ENCODE measurements at places on chromosomes 1 and 21.

GRCh38 chr1:37926038-37926924 is 20.6 kb downstream of the INPP5B start:
- no peak for DNase-seq

DNA sequence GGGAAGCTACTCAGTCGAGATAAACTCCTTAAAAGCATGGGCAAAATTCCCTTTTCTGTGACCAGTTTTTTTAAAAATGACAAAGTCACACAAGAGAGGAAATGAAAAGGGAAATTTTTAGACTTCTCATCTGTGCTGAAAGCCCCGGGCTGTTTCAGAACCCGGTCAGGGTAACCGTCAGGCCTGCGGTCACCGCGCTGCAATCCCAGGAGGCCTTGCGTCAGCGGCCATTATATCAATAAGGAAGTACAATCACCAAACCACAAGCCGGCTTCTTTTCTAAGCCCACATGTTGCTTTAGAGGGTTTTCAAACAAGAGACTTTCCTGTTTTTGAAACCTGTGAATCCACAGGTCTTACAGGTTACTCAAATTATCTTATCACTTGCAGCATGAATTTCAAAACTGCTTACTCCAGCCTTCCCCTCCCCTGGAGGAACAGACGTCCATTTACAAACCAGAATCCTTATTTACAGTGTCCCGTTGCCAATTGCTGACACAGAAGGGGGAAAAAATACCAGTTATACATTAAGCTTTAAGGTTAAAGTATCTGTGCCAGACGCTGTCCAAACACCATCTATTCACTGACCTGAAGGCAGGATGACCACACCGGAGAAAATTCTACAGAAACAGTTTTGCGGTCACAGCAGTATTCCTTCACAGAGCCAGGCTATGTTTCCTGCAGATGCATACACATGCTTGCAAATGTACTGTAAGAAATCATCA is 165.3 kb downstream of the TOMM20 start:
- peak; percentile 74 for DNase-seq

GRCh38 chr1:227732586-227733308 is 2.4 kb downstream of the JMJD4 start:
- DNase-seq: no peak

DNA sequence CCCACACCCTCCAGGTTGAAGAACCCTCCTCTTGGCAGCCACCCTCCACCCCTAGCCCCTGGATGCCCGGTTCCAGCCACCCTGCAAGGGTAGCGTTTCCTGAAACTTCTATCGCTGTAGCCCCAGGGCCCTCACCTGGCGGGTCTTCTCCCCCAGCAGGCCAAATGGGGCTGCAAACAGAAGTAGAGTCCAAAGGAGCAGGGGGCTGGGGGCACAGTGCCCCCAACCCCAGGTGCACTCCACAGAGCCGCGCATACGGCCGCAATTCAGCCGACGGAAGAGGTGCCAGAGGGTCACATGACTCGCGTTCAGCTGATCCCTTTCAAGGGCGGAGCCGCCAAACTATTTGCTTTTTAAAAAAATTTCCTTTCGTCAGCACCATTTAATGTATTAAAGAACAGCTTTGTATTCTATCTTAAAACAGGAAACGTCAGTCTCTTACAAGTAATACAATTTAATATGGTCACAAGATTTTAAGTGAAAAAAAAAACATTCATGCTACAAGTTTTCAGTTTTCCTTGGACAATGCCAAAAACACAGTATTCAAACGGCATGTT is at the start of gene GLMP:
GLMP (minus strand) TSS at position 289 of the 557 bp plus-strand sequence; CDS start at position 255, 34 bp downstream.
- no peak for DNase-seq

GRCh38 chr21:35400233-35400939 is 351.3 kb upstream of the RUNX1 start:
- peak; percentile 3 for DNase-seq

DNA sequence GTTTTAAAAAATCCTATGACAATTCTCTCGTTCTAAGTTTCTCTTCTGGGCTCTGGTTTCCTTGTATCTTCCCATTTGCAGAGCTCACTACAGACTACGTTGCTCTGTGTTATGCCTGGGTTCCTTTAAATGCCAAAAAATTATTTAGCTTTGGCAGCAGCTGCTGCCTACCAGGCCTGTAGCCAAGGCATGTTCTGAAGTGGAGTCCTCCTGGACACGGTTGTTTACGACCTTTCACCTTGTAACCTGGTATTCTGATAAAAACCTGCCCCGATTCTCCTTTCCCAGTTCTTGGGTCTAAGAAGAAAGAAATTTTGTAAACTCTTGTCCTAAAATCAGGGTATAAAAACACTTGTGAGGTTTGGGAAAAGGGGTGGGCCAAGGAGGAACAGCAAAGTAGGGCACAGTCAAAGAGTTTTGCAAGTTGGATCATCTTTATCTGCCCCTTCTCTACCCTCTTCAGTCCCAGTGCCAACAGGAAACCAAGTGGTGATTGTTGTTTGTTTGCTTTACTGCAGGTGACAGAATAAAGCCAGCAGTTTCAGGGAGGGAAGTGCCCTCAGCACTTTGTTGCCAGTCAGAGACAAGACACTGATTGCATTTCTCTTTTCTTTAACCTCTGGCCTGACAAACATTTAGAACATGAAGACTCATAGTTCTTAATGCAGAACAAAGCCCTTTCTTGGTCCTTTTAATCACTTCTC is 3.1 kb upstream of the TXNIP start:
- no peak for DNase-seq

- DNase-seq: no peak
These were observed 355.2 kb upstream of the GREM2 start for GRCh38 chr1:240967070-240967724.

GRCh38 chr1:157176016-157176415 is 37.8 kb upstream of the ETV3 start:
- DNase-seq: no peak

GRCh38 chr1:69648486-69648885 is 80.8 kb downstream of the LRRC7 start:
- DNase-seq: no peak

- no peak for DNase-seq
These were observed 31.6 kb upstream of the TENT5C start for GRCh38 chr1:117574161-117574835.

DNA sequence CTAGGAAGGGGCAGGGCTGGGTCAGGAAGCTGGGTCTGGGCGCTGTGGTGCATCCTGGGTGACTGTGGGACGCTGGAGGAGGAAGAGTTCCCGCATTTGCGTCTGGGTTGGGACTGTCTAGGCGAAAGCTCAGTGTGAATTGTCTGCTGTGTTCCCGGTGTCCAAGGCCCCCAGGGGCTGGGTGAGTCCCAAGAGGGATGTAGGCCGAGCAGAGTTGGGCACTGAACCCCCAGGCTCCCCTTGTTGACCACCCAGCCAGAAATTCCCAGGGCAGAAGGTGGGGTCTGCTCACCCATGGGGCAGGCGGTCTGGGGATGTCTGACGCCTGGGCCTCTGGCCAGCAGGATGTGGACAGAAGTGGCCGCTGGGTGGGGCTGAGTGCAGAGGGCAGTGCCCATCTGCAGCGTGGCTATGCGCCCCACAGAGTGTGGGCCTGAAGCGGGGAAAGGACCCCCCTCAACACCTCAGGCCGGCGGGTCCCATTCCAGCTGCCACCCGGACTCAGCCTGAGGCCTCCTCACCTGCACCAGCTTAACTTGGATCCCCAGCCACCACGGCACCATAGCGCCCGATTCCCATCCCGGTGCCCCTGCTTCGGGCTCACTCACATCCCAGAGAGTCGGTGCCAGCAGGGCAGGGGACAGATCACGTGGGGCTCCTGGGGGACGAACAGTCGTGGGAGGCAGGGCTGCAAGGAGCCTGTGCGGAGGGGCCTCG is 37.0 kb upstream of the POFUT2 start:
- DNase-seq: no peak

GRCh38 chr1:222759451-222760035 is 22.5 kb downstream of the FAM177B start:
- no peak for DNase-seq

GRCh38 chr1:47867438-47868347 is 129.5 kb downstream of the TRABD2B start:
- DNase-seq: no peak

GRCh38 chr1:29563571-29563970 is 327.2 kb downstream of the PTPRU start:
- no peak for DNase-seq

GRCh38 chr1:205437570-205437969 is 15.7 kb upstream of the LEMD1 start:
- no peak for DNase-seq

DNA sequence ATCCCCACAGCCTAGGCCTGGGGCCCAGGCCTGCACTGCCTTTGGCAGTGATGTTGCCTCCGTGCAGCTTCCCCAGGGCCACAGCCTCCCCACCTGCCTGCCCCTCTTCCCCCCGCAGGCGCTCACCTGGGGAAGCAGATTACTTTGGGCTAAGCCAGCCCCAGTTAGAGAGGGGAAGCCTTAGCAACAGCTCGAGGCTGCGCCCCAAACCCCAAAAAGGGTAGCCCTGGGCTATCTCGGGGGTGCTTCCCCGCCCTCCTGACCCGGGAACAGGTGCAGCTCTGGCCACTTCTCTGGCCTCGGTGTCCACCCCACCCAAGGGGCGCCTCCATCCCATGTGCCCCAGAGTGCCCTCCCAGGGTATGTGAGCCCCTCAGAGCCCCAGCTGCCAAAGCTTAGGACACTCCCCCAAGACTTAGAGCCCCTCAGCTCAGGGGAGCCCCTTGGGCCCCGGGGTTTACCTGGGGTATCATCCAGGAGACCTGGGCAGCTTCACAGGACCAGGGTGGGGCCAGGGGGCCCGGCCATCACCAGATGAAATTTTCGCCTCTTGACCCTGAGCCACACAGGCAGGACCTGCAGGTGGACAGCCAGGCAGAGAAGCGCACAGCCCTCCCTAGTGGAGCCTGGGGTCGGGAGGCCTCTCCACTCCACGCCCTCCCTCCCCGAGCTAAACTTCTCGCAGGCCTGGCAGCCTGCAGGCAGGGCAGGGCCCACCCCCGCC is 3.3 kb upstream of the TTC34 start:
- no peak for DNase-seq

- no peak for DNase-seq
These were observed 35.8 kb downstream of the EPHX1 start for GRCh38 chr1:225845571-225846259.

Measured in stimulated activated CD8-positive, alpha-beta memory T cell treated with anti-CD3 and anti-CD28 coated beads, Interleukin-4, amount 100 ng/mL, for 1 hour (primary cell).